ENCODE measurements at places on chromosomes 1 and 21. TPM values are rescaled to one million over a fixed set of nuclear protein-coding genes. Genes with fewer than 3 reads are reported as not detected.

- no peak for DNase-seq
Measured at GRCh38 chr1:51906306-51907078, 28.0 kb upstream of the NRDC start.

DNA sequence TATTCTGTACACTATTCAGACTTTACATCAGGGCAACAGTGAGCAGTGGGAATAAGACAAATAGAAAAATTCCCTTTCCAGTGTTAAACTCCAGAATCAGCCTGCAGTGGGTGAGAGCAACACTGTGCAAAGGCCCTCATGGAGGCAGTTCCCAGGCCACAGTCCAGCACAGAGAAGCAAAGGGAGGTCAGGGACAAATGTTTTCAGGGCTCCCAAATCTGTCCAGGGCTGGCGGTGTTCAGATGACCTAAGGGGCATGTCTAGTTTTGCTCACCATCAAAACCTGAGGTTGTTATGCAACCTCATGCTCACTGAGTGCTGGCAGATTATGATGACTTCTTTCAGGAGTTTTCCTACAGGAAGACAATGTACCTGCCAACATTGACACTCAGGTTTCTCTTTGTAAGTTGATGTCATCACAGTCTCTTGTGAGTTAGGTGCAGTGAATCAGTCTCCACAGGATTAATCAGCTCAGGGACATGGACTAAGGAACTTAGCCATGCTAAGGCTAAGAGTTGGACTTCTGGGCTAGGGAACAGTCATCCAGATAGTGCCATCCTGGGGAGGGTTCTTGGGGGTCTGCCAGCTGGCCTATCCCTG is 3.6 kb upstream of the LCE5A start:
- DNase-seq, result no peak

DNA sequence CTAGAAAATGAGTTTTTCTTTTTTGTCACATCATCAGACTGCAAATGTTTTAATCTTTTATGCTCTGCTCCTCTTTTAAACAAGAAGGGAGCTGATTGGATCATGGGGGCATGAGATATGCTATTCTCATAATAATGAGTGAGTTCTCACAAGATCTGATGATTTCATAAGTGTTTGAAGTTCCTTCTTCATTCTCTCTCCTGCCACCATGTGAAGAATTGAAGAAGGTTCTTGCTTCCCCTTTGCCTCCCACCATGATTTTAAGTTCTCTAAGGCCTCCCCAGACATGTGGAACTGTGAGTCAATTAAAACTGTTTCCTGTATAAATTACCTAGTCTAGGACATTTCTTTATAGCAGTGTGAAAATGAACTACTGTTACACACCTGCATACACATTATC is 218.2 kb downstream of the NRIP1 start:
- no peak for DNase-seq

DNA sequence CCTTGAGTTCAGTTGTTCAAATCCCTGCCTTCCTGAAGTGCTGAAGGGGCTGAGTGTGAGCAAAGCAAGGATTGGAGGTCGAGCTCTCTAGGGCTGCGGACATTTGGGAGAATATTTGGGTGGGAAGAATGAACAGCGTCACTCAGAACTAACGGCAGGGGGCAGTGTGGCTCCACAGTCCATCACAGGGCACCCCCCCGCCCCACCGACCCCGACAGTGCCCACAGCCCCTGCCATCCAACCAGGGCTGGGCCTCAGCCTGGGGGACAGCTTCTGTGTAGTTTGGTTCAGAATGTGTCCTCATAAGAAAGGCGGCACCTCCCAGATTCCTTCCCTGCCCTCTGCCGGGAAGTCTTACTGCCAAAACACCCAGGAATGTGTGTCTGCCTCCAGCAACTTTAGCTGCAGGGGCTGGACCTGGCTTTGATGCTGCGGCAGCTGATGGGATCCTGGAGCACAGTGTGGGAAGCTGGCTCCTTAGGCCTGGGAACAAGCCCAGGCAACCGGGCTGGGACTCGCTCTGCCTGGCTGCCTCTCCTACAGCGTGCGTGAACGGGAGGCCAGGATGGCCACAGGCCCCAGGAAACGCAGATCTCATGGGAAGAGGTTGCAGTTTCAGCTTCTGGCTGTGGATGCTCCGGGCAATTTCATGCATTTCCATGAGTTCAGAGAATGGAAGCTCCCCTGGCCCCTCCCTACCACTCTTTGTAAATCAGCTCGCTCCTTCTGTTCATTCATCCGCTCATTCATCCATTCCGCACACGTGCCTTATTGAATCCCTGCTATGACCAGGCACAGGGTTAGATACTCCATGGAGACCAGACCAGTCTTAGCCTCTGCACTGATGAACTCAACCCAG is 104.9 kb upstream of the TMPRSS2 start:
- peak; percentile 70 for DNase-seq

Gene CCDC30
- total RNA-seq, result 1.5 TPM

DNA sequence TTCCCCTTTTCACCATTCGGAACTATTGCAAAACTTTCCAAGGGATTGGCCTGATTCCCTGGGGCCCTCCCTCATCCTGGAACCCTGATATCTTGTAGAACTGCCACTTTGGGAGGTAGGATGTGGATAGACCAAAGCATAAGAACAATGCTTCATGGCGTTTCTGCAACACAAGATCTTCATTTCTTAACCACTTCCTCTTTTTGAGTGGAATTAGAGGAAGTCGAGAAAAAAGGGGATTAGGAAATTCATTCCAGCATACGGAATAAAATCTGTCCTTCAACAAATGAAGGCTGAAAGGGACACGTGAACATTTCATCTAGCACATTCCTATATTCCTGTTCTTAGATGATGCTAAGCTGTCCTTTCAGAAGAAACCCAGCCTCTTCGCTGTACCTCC is 149.3 kb downstream of the HUNK start:
- no peak for DNase-seq

Gene CD247
- total RNA-seq, result 0.53 TPM

All from heart right ventricle (tissue), 16 donors.